ENCODE measurements at places on chromosomes 7 and 10.
A peak's percentile ranks its signal among the peaks of the same experiment; 100 is the strongest.

- H3K36me3 ChIP-seq, result no peaks in the 10 kb centered on the region
- no peaks in the 10 kb centered on the region for H3K27me3 ChIP-seq
Measured at GRCh38 chr10:98920360-98920759, 315.3 kb downstream of the HPSE2 start.

- H3K4me3 ChIP-seq, result no peak overlapping the region
- H3K27me3 ChIP-seq, result no peaks in the 10 kb centered on the region
- peaks cover 40% of the 10 kb centered on the region for H3K36me3 ChIP-seq
- no peak overlapping the region for H3K27ac ChIP-seq
Measured at GRCh38 chr7:107194052-107194451, 25.2 kb downstream of the HBP1 start.

DNA sequence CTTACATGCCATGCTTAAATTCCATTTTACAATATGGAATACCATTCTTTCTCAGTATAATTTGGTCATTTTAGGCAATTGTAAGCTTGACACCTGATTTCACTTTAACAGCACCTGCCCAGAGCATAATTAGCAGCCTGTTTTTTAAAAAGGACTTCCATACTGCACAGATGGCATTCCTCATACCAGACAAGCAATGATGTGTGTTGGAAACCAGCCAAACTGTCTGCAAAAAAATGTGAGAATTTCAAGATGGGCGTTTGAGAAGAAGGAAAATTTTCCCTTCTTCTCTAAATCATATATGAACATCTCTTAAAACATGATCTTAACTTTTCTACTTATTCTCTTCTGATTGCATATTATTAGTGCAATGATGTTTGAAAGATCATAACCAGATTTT lies 40.4 kb upstream of the AGMO start:
- no peak for DNase-seq
- H3K27ac ChIP-seq, result no peak overlapping the region
- H3K36me3 ChIP-seq, result no peaks in the 10 kb centered on the region
- H3K4me3 ChIP-seq, result no peak overlapping the region

- no peaks in the 10 kb centered on the region for H3K27me3 ChIP-seq
- no peaks in the 10 kb centered on the region for H3K36me3 ChIP-seq
- H3K27ac ChIP-seq, result no peak overlapping the region
- no peak overlapping the region for H3K4me3 ChIP-seq
Measured at GRCh38 chr10:91601212-91601611, 31.7 kb downstream of the PPP1R3C start.

- DNase-seq, result no peak
- H3K27ac ChIP-seq, result no peak overlapping the region
- no peaks in the 10 kb centered on the region for H3K4me1 ChIP-seq
- peaks cover 5% of the 10 kb centered on the region for H3K27me3 ChIP-seq
- H3K36me3 ChIP-seq, result no peaks in the 10 kb centered on the region
- no peak overlapping the region for H3K4me3 ChIP-seq
Measured at GRCh38 chr7:98828368-98828767, 41.4 kb downstream of the TMEM130 start.

GRCh38 chr10:46557319-46558121 lies 1.1 kb upstream of the GPRIN2 start:
- H3K4me3 ChIP-seq, result no peak overlapping the region
- H3K27me3 ChIP-seq, result peaks cover 76% of the 10 kb centered on the region
- no peaks in the 10 kb centered on the region for H3K4me1 ChIP-seq
- H3K36me3 ChIP-seq, result no peaks in the 10 kb centered on the region
- H3K27ac ChIP-seq, result no peak overlapping the region

GRCh38 chr7:20219446-20220292 lies 2.5 kb upstream of the MACC1 start:
- no peaks in the 10 kb centered on the region for H3K36me3 ChIP-seq
- DNase-seq, result peak; percentile 99
- no peaks in the 10 kb centered on the region for H3K27me3 ChIP-seq
- peaks cover 19% of the 10 kb centered on the region for H3K4me1 ChIP-seq
- H3K4me3 ChIP-seq, result no peak overlapping the region
- peak overlapping the region; percentile 87 for H3K27ac ChIP-seq
